Hair follicle dermal papilla cell (primary cell): ENCODE measurements at places on chromosomes 12 and 14. TPM values are rescaled to one million over a fixed set of nuclear protein-coding genes. Genes with fewer than 3 reads are reported as not detected.

OTOGL gene
- total RNA-seq = 0.16 and 0.36 TPM in 2 replicates

HOXC9 gene
- not detected in 2 replicates for total RNA-seq

VRTN gene
- total RNA-seq = not detected in 2 replicates

MAP1LC3B2 gene
- total RNA-seq = 0.36 and 0.49 TPM in 2 replicates

ADCY6 gene
- 34.9 and 52.2 TPM in 2 replicates for total RNA-seq

LALBA gene
- 0.24 TPM in 1 of 2 replicates, not detected in the other for total RNA-seq

NFE2 gene
- total RNA-seq = 0.61 and 0.65 TPM in 2 replicates

SMCO3 gene
- total RNA-seq = not detected in 2 replicates

TCL1B gene
- total RNA-seq = not detected in 2 replicates

GNB3 gene
- 1.9 and 5.8 TPM in 2 replicates for total RNA-seq

IFT43 gene
- 17.0 and 20.2 TPM in 2 replicates for total RNA-seq

KRT78 gene
- not detected in 2 replicates for total RNA-seq

GALNT8 gene
- not detected in 2 replicates for total RNA-seq

RAD51AP1 gene
- 1.9 and 2.1 TPM in 2 replicates for total RNA-seq

DYRK4 gene
- 29.1 and 29.9 TPM in 2 replicates for total RNA-seq

VDR gene
- total RNA-seq = 57.0 and 66.0 TPM in 2 replicates

LYZ gene
- total RNA-seq = not detected in 2 replicates

TAS2R43 gene
- total RNA-seq = 3.4 and 4.3 TPM in 2 replicates

TMEM116 gene
- total RNA-seq = 7.2 and 9.4 TPM in 2 replicates

IL23A gene
- not detected in 2 replicates for total RNA-seq

CCDC175 gene
- not detected in 2 replicates for total RNA-seq

RTL1 gene
- not detected in 2 replicates for total RNA-seq

NIN gene
- total RNA-seq = 30.1 and 34.6 TPM in 2 replicates

MYBPC1 gene
- total RNA-seq = not detected in 2 replicates

KRT72 gene
- total RNA-seq = not detected in 2 replicates

LTBP2 gene
- 308 and 309 TPM in 2 replicates for total RNA-seq

GPR84 gene
- 0.12 and 0.16 TPM in 2 replicates for total RNA-seq
